HFFc6 (cell line): ENCODE measurements at places on chromosomes 4 and X. TPM values are rescaled to one million over a fixed set of nuclear protein-coding genes. Genes with fewer than 3 reads are reported as not detected.
A peak's percentile ranks its signal among the peaks of the same experiment; 100 is the strongest.

The FAM241A gene
- 0.50 to 0.83 TPM (median 0.69 TPM) in 3 replicates for total RNA-seq

The UGT2B10 gene
- not detected in 3 replicates for total RNA-seq

- H3K4me1 ChIP-seq = peaks cover 16% of the 10 kb centered on the region
- H3K4me3 ChIP-seq = no peak overlapping the region
- H3K27me3 ChIP-seq = peaks cover 7% of the 10 kb centered on the region
- no peak overlapping the region for H3K27ac ChIP-seq
- no peak for DNase-seq
- peaks cover 12% of the 10 kb centered on the region for H3K36me3 ChIP-seq
These were observed 37.6 kb downstream of the HTRA3 start for GRCh38 chr4:8307121-8307520.

DNA sequence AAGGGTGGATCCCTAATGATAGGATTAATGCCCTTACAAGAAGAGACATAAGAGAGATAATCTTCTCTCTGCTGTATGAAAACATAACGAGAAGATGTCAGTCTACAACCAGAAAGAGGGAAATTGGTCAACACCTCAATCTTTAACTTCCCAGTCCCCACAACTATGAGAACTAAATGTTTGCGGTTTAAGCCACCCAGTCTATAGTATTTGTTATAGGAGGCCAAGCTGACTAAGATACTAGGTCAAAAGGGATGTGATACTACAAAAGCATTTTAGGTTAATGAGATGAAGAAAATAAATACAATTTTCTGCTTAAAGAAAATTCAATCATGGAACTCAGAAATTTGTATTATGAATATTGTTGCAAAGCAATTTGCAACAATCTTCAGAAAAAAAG is 55.4 kb upstream of the LHFPL1 start:
- H3K4me3 ChIP-seq = no peak overlapping the region
- no peaks in the 10 kb centered on the region for H3K36me3 ChIP-seq
- DNase-seq = no peak
- H3K27ac ChIP-seq = no peak overlapping the region
- no peaks in the 10 kb centered on the region for H3K4me1 ChIP-seq

- no peak for DNase-seq
- no peaks in the 10 kb centered on the region for H3K36me3 ChIP-seq
- no peak overlapping the region for H3K27ac ChIP-seq
- peaks cover 2% of the 10 kb centered on the region; the same call in 1 of the 2 replicates for H3K27me3 ChIP-seq
These were observed 250.8 kb upstream of the SFRP2 start for GRCh38 chr4:154039435-154040343.

- peaks cover 23% of the 10 kb centered on the region for H3K36me3 ChIP-seq
- peak overlapping the region; percentile 60; the same call in 1 of the 2 replicates for H3K27ac ChIP-seq
- H3K4me1 ChIP-seq = peaks cover 23% of the 10 kb centered on the region; the same call in 1 of the 2 replicates
- no peak overlapping the region for H3K4me3 ChIP-seq
These were observed 125.7 kb downstream of the CRLF2 start for GRCh38 chrX:1086444-1087409.
